ENCODE measurements at places on chromosomes 4 and X. TPM values are rescaled to one million over a fixed set of nuclear protein-coding genes. Genes with fewer than 3 reads are reported as not detected.
A peak's percentile ranks its signal among the peaks of the same experiment; 100 is the strongest.

DNA sequence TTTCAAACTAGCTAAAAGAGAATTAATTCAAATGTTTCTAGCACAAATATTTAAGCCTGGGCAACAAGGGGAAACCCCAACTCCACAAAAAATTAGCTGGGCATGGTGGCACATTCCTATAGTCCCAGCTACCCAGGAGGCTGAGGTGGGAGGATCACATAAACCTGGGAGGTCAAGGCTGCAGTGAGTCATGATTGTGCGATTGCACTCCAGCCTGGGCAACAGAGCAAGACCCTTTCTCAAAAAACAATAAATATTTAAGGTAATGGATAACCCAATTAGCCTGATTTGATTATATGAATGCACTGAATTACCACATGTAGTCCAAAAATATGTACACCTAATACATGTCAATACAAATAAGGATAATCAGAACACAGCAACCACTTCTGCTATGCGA, 14.3 kb downstream of the RCHY1 start:
- H3K4me1 ChIP-seq: peaks cover 30% of the 10 kb centered on the region
- H3K36me3 ChIP-seq: peaks cover 48% of the 10 kb centered on the region
- no peak overlapping the region for H3K27ac ChIP-seq
- H3K27me3 ChIP-seq: no peaks in the 10 kb centered on the region

The GPR82 gene
- total RNA-seq: not detected

DNA sequence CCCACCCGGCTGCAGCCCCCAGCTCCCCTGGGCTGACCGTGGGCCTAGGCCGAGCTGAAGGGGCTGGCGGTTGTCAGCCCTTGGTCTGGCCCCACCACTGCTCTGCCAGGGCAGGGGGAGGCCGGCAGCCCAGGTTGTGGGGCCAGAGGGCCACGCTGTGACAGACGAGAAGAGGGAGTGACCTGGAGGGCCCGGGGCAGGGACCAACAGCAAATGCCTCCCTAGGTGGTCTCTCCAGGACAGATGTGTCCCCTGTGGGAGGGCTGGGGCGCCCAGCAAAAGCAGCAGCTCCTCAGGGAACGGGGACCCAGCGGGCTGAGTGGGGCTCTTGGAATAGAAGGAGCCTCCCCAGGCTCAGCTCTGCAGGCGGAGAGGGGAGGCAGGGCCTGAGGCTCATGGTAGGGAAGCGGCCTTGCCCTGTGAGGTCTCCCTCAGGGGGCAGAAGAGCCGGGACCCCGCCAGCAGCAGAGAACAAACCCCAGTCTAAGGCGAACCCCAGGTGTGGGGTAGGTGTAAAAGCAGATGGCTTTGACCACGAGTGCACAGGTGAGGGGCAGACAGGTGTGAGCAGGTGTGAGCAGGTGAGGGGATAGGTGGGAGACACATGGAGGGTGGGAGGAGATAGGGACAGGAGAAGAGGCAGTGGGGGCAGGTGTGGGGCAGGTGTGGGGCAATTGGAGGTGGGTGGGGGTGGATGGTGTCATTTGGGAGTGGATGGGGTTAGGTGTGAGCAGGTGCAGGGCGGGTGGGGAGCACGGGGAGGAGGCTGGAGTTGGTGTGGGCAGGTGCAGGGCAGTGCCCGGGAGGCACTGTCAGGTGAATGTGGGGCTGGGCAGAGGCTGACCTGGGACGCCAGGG, 34.1 kb upstream of the SPON2 start:
- no peak overlapping the region for H3K4me3 ChIP-seq
- H3K4me1 ChIP-seq: peaks cover 28% of the 10 kb centered on the region
- H3K27ac ChIP-seq: no peak overlapping the region
- peaks cover 5% of the 10 kb centered on the region for H3K27me3 ChIP-seq
- no peak for DNase-seq

DNA sequence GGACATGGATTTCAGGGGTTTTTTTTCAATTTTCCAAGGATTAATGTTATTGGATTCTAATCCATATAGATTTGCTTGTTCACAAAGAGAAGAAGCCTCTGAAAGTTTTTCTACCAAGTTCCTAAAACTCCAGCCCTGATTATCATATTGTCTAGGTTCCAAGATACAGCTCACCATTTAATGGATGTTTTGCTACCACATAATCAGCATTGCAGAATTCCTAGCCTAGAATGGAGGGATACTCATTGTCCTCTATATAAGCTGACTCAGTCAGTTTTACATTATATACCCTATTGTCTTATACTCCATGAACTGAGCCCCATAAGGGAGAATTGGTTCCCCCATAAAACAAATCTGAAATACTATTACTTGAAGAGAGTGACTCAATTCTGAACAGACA, 664.7 kb upstream of the FAM241A start:
- no peak overlapping the region for H3K4me3 ChIP-seq
- H3K4me1 ChIP-seq: peaks cover 37% of the 10 kb centered on the region
- peaks cover 15% of the 10 kb centered on the region for H3K36me3 ChIP-seq
- H3K27me3 ChIP-seq: no peaks in the 10 kb centered on the region
- H3K27ac ChIP-seq: no peak overlapping the region

DNA sequence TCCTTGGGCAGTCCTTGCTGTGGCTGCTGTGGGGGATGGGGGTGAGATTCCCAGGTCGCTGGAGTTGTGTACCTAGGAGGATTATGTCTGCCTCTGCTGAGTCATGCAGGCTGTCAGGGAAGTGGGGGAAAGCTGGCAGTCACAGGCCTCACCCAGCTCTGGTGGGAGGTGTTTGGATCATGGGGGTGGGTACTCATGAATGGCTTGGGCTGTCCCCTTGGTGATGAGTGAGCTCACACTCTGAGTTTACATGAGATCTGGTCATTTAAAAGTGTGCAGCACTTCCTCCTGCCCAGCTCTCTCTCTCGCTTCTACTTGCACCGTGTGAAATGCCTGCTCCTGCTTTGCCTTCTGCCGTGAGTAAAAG, 24.6 kb upstream of the PDLIM3 start:
- peak; percentile 19 for DNase-seq
- peaks cover 8% of the 10 kb centered on the region for H3K27me3 ChIP-seq
- H3K27ac ChIP-seq: no peak overlapping the region
- H3K4me3 ChIP-seq: no peak overlapping the region
- no peaks in the 10 kb centered on the region for H3K36me3 ChIP-seq

- H3K4me1 ChIP-seq: peaks cover 80% of the 10 kb centered on the region
- peak overlapping the region; percentile 75 for H3K4me3 ChIP-seq
- H3K27ac ChIP-seq: peak overlapping the region; percentile 89
Observed at GRCh38 chrX:66676413-66676812, 37.5 kb upstream of the EDA2R start.

DNA sequence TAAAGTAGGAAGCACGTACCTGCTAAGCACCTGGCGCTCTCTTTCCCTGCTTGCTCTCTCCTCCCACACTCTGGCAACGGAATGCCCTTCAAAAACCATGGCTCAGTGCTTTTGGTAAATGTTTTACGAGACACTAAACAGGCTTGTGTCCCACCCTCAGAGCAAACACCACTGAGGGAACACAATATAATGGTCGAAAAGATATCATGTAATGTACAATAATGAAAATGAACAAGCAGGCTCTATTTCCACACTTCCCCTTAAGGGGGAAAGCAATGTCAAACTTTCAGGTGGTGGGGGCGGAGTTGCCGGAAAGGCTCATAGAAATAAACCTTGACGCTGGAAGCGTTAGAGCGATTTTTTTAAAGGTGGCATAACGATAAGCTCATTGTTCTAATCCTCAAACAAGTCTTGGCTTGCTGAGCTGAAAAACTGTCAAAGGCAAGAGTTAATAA, 115.1 kb downstream of the RBM47 start:
- no peaks in the 10 kb centered on the region for H3K36me3 ChIP-seq
- H3K4me3 ChIP-seq: no peak overlapping the region
- no peak for DNase-seq

DNA sequence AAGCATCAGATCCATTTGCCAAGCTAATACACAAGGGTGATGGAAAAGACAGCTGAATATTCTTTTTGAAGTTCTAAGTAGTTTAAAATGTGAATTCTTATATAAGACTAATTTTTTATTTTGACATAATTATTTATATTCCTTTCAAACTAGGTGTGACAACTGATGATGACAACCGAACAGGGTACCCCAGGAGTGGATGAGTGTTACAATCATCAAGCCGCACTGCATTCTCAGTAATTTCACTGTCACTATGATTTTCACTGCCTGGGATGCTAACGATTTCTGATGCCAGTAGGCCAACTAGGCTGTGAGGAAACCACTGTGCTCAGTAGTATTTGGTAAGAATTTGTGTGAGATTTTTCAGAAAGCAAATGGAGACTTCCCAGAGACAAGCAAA, 317.5 kb downstream of the ARAP2 start:
- H3K27me3 ChIP-seq: no peaks in the 10 kb centered on the region
- H3K36me3 ChIP-seq: no peaks in the 10 kb centered on the region
- no peak overlapping the region for H3K27ac ChIP-seq
- no peak for DNase-seq
- H3K4me1 ChIP-seq: no peaks in the 10 kb centered on the region
- H3K4me3 ChIP-seq: no peak overlapping the region

GRCh38 chr4:80365928-80366327, 30.4 kb downstream of the CFAP299 start:
- no peak overlapping the region for H3K27ac ChIP-seq
- H3K27me3 ChIP-seq: no peaks in the 10 kb centered on the region
- H3K4me3 ChIP-seq: no peak overlapping the region
- peak; percentile 73 for DNase-seq
- H3K36me3 ChIP-seq: peaks cover 25% of the 10 kb centered on the region
- H3K4me1 ChIP-seq: peaks cover 19% of the 10 kb centered on the region

DNA sequence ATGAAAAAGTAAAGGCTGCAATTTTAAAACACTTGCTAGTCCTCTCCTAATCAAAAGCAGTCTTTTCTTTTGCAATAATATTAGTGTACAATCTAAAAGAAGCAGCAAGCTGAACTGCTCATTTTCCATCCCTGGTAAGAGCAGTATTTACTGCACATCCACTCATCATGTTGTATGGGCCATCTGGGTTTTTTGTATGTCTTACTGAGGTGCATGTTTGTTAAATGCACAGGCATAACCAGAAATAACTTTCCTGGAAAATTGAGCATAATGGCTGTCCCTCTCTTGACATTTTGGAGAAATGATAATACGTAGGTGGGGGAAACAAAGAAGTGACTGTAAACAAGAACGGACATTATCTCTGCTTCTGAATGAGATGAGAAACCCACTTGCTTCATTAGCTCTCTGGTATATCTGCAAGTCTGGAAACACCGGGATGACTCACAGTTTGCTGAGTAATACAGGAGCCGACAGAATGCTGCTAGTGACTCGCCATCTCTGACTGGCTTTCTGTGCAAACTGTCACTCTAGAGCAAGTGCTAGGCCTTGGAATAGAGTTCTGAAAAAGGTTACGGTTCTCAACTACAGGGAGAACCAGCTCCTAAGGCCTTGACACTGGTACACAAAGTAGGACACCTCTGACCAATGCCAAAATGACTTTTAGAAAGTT, 85.7 kb upstream of the MTM1 start:
- DNase-seq: peak; percentile 58
- H3K4me1 ChIP-seq: peaks cover 17% of the 10 kb centered on the region
- H3K36me3 ChIP-seq: no peaks in the 10 kb centered on the region
- H3K27me3 ChIP-seq: peaks cover 4% of the 10 kb centered on the region
- no peak overlapping the region for H3K4me3 ChIP-seq

DNA sequence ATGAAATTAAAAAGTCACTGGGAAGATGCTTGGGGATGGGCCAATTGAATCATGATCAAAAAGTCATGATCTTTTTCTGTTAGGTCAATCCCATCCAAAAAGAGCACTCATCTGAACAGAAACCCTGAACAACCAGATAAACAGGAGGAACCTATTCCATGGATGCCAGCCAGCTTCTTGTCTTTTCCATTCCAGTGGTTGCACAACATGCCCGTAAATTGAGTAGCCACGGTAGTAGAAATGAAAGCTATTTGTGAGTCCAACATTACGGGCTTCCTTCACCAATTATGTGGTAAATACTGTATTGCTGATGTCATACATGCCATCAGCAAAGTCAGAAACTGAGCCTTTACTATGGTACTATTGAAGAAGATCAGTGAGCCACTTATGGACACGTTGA, 982.4 kb upstream of the HS3ST1 start:
- H3K4me1 ChIP-seq: no peaks in the 10 kb centered on the region
- no peak overlapping the region for H3K4me3 ChIP-seq
- no peak for DNase-seq

GRCh38 chrX:21802054-21802670, 37.3 kb upstream of the MBTPS2 start:
- H3K4me1 ChIP-seq: peaks cover 8% of the 10 kb centered on the region
- no peaks in the 10 kb centered on the region for H3K36me3 ChIP-seq
- DNase-seq: no peak
- no peak overlapping the region for H3K4me3 ChIP-seq
- peaks cover 4% of the 10 kb centered on the region for H3K27me3 ChIP-seq
- no peak overlapping the region for H3K27ac ChIP-seq

The SMIM31 gene
- total RNA-seq: not detected

The MEPE gene
- total RNA-seq: not detected

The POLR2B gene
- total RNA-seq: 85.3 TPM

The TMEM187 gene
- total RNA-seq: 7.0 TPM

DNA sequence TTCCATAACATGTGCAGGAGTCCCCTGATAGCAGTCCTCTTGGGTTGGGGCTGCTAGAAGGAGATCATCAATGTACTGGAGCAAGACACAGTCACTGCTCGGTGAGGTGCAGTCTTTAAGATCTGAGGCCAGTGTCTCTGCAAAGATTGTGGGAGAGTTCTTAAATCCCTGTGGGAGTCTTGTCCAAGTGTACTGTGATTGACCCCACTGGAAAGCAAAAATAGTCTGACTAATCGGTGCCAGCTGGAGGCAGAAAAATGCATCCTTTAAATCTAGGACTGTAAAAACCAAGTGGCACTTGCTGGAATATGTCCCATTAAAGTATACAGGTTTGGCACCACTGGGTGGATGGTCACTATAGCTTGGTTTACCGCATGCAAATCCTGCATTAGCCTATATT, 31.1 kb downstream of the SULT1E1 start:
- DNase-seq: no peak
- H3K27me3 ChIP-seq: no peaks in the 10 kb centered on the region
- H3K27ac ChIP-seq: no peak overlapping the region

The PCDH10 gene
- total RNA-seq: 109 TPM
